Cardiac muscle cell (in vitro differentiated cells and primary cell): ENCODE measurements at places on chromosomes 3 and 15. TPM values are rescaled to one million over a fixed set of nuclear protein-coding genes. Genes with fewer than 3 reads are reported as not detected.
A peak's percentile ranks its signal among the peaks of the same experiment; 100 is the strongest.

DNA sequence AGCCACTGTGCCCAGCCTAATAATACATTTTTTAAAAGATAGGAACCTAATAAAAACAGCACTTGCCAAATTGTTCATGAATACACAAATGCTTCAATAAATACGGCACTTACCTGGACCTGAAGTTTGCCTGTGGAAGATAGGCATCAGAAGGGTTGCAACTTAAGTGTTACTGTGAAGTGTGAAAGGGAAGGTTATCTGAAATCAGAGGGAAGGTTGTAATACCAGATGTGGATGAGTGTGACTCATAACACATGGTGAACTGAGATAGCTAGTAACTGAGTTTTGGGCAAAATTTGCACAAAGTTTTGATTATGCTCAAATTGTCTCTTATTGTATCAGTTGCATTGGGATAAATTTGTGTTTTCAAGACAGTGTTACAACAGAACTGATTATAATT lies 68.0 kb downstream of the ATP11B start:
- DNase-seq: peak; percentile 12

ERICH6 gene
- 0.44 and 0.55 TPM in 2 replicates for polyA plus RNA-seq

CIB2 gene
- 59.9 and 72.6 TPM in 2 replicates for polyA plus RNA-seq

GRCh38 chr15:100335335-100335999 lies 6.3 kb downstream of the ADAMTS17 start:
- DNase-seq: no peak

GRCh38 chr3:53776494-53777101 lies 69.6 kb downstream of the CHDH start:
- peak; percentile 12 for DNase-seq

TMEM108 gene
- polyA plus RNA-seq: 0.06 and 1.0 TPM in 2 replicates

DNA sequence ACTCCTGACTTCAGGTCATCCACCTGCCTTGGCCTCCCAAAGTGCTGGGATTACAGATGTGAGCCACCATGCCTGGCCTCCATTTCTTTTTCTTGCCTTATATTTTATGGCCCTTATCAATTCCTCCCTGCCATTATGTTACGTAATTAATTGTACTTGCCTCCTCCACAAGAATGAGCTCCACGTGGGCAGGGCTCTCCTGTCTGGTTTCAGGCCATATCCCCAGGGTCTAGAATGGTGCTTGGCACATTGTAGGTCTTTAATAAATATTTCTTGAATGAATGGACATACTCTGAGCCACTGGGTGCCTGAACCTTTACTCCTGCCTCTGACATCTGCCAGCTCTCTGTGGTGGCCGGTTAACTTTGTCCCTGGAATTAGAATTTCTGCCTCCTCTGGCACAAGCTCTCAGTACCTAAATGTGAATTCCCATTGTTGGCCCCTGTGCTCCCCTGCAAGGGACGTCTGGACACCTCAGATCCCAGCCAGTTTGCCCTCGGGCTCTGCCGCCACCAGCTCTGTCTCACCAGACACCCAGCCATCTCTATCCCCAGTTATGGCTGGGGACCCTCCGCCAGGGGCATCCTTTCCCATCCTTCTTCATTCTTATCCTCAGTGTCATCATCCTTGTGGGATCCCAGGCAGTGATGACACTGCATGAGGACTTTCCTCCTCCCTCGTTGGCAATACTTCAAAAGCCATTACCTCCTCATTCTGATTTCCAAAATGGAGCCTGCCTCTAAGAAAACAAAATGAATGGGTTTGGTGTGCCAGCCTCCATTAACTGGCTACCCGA lies 165.6 kb upstream of the SMAD3 start:
- no peak for DNase-seq

DNA sequence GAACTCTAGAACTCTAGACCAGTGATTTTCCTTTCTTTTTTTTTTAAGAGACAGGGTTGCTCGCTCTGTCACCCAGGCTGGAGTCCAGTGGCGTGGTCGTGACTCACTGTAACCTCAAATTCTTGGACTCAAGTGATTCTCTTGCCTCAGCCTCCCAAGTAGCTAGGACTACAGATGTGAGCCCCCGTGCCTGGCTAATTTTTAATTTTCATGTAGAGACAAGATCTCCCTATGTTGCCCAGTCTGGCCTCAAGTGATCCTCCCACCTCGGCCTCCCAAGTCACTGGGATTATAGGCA lies 359.6 kb downstream of the SHQ1 start:
- peak; percentile 44 for DNase-seq

GRCh38 chr3:180189310-180189648 lies 152.5 kb upstream of the PEX5L start:
- no peak for DNase-seq

GRCh38 chr15:38528294-38528693 lies 36.3 kb downstream of the RASGRP1 start:
- DNase-seq: peak; percentile 33

DNA sequence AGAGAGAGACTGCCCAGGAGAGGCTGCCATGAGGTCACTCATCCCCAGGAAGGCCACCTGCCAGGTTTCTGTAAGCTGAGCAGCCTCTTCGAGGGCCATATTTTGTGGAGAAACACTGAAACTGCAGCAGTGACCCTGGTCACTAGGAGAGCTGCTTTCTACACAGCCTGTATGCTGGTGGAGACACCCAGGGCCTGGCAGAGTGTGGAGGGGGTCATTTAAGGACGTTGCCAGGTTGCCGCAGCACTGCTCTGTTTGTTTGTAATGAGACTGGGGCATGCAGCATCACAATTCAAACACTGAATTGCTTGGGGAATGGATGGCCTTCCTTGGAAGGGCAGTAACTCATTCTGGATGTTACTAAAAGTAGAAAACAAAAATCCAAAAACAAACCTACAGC lies 104.9 kb upstream of the TRIM42 start:
- no peak for DNase-seq

SLC22A13 gene
- polyA plus RNA-seq: 0.14 and 0.37 TPM in 2 replicates

GRCh38 chr3:17135696-17136095 lies 250.9 kb downstream of the PLCL2 start:
- no peak for DNase-seq

DNA sequence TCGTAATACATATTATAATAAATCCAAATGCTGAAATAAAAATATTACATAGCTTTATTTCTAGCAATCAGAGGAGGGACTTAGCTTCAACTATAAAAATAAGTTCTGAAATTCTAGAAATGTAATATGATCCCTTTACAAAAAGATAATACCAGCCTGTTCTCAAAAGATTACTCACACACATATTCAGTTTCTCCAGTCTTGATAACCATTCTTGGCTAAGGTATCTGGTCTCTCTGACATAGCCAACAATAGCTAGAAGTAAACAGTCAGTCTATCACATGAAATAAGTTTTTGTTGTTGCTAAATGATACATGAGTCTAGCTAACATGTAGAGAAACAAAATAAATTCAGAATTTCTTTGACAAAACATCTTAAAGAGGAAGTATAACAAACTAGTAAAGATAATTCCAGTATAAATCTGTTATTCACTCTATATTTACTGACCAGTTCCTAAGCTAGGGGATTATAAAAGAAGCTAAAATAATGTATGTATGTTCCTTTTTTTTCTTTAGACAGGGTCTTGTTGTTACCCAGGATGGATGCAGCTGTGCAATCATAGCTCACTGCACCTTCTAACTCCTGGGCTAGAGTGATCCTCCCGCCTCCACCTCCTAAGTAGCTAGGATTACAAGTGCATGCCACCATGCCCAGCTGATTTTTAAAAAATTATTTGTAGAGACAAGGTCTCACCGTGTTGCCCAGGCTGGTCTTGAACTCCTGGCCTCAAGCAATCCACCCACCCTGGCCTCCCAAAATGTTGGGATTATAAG lies 170.6 kb downstream of the TBL1XR1 start:
- peak; percentile 58 for DNase-seq

GRCh38 chr15:69319384-69320375 lies 21.0 kb downstream of the PAQR5 start:
- no peak for DNase-seq

NRG4 gene
- polyA plus RNA-seq: 0.06 and 0.15 TPM in 2 replicates

DNA sequence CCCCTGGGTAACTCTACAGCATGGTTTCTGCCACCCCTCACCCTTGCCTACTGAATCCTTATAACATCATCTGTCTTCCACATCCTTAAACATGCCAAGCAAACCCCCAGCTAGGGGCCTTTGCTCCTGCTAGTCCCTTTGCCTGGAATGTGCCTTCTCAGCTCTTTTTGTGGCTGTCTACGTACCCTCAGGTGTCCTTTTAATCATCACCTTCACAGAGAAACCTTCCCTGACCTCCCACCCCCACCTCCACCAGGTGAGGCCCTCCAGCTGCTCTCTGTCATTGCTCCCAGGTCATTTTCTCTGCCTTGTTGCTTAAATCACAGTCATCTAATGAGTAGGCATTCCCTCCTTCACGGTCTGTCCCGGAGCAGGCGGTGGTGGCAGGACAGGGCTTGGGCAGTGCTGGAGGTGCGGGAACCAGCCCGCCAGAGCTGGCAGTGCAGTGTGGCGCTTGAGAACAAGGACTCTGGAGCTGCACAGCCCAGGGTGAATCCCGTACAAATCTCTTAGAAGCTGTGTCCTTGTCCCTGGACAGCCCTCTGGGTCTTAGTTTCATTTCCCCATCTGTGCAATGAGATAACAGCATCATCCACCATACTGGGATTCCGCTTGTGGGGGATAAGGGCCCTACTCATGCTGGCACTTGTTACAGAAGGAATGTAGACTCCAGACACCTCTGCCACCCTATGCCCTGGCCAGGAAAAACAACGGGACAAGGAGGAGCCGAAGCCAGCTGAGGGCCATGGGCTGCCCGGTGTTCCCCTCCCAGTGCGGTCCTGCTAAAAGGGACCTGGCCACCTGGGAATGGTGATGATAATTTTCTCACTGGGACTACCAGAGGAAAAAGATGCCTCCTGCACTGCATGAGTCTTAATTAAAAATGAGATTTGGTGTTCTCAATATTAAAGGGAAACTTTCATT lies 52.1 kb upstream of the IQSEC1 start:
- DNase-seq: no peak

- no peak for DNase-seq
These were observed 140.7 kb upstream of the TRIM42 start for GRCh38 chr3:140536926-140537726.

- no peak for DNase-seq
These were observed 694.9 kb downstream of the ZBBX start for GRCh38 chr3:166685246-166685645.

DNA sequence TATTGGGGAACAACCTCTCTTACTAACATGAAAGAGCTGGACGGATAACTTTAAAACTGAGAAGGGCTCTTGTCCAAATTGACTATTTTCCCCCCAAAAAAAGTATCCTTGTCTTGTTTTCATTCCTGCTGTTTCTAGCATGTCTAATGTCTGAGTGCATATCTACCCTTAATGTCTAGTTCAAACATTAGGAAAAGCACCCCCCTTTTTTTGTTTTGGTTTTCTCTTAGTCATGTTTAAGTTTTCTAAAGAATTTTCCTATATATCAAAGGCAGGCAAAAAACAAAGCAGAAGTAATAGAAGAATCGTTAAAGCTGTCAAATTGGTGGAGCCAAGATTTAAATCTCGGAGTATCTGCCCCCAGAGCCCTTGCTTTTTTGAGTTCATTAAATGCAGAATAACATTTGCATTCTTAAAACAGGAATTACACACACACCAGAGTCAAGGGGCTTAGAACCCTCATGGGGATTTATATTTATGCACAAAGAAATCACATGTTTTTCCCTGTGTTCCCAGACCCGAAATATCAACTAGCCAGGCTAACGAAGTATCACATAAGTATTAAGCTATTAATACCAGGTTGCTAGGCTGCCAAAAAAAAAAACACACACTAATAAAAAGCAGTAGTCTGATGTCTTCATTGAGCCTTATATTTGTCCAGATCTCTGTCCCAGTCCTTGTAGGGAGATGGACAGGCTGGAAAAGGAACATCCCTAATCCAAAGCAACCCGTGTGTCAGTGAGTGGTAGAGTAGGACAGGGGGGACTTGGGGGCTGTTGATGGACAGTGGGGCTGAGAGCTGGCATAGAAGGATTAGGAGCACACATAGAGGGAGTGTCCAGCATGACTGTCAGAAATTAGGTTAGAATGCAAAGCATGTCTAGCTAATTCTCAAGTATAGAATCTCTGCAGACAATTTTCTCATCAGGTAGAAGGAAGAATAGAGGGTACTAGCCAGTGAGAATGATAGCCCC lies 103.6 kb upstream of the BFSP2 start:
- DNase-seq: no peak

- DNase-seq: no peak
These were observed 78.5 kb upstream of the CCNL1 start for GRCh38 chr3:157238457-157238856.

LYSMD4 gene
- 24.0 and 24.4 TPM in 2 replicates for polyA plus RNA-seq

DNA sequence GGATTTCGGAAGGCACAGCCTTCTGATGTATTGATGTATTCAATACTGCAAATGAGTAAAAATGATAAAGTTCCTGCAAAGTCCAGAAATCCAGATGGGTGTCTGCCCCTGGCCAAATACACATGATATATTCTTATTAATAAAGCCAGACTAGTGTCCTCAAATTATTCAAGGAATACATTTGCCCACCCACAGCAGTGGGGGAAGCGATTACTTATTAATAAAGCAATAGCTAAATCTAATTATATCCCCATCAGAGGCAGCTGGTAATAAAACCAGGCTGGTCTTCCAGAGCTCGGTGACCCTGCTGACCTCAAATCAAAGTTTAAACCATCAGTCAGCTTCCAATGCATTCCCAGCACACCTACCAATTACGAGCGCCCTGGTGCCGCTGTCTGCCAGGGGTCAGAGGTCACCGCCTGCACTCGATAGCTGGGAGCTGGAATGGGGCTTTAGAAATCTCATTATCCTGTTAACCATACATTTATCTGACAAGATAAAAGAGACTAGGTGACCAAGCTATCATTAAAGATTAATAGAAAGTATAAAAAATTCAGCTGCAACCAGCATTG lies 330.3 kb downstream of the UACA start:
- DNase-seq: no peak

DNA sequence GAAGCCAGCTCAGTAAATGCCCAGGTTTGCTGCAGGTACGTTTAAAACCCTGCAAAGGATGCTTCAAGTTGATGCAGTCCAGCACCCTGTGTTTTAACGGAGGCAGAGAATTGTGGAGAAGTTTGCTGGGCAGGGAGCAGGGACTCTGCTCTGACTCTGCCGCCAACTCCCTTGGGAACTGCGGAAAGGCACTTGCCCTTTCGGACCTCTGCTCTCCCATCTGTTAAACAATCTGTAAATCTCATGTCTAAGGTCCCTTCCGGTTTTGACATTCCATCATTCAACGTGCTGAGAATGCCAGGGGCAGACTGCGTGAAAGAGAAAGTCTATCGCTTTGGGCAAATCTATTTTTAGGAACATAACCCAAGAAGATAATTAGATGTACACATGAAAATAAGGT lies 184.5 kb downstream of the OPA1 start:
- DNase-seq: no peak

- peak; percentile 80 for DNase-seq
These were observed 966 bp upstream of the PKM start for GRCh38 chr15:72231833-72232478.
